Esophagus mucosa (tissue), 1 donor: ENCODE measurements at places on chromosomes 12 and 14. TPM values are rescaled to one million over a fixed set of nuclear protein-coding genes. Genes with fewer than 3 reads are reported as not detected.

DNA sequence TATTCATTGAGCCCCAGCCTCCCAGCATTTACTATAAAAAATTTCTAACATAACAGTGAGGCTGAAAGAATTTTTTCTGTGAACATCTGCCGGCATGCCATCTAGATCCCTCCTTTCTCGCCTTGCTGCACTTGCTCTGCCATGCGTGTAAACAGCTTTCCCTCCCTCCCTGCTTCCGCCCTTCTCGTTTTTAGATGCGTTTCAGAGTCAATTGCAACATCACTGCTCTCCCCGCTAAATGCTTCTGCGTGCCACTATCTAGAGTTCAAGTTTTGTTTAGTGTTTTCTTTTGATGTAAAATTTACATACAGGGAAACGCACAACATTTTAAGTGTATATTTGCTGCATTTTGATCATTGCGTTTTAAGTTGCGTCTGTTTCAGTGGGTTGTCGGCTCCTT is 83.6 kb downstream of the CCDC92 start:
- ATAC-seq: no peak

GRCh38 chr12:11725686-11726085 is 76.2 kb downstream of the ETV6 start:
- ATAC-seq: no peak

Gene RERG
- 1.9 TPM for total RNA-seq

Gene LRRC23
- total RNA-seq: 3.2 TPM

Gene GYS2
- total RNA-seq: 0.68 TPM

Gene INHBE
- not detected for total RNA-seq
